Activated T-cell treated with anti-CD3 and anti-CD28 coated beads for 4 hours (primary cell): ENCODE measurements at places on chromosomes 3 and 15.

- DNase-seq, result peak; percentile 58
These were observed 50.3 kb downstream of the LHFPL4 start for GRCh38 chr3:9503283-9503682.

DNA sequence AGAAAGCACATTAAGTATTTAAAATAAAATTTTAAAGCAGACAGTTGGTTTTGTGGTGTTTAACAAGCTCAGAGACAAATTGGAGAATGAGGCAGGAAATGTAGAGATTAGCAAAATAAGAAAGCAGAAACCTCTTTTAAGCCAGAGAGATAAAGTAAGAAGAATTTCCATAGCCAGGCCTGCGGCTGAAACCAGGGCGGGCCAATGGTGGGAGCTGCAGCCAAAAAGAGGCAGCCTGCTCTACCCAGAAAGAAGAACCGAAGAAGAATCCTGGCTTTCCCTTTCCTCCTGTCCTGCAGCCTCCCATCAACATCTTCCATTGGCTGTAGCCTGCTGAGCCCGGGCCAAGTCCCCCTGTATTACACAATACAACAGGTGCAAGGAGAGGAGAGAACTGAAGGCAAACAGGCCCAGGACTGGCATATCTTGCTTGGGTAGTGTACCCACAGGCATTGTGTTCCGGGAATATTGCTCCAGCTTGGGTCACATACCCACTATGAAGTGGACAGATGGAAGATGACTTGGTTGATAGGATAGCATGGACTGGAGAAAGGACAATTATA, 11.5 kb upstream of the TFG start:
- DNase-seq, result no peak

- DNase-seq, result no peak
These were observed 525.5 kb upstream of the RGMA start for GRCh38 chr15:93614386-93615104.

GRCh38 chr3:43503067-43503728, 118.6 kb downstream of the ANO10 start:
- DNase-seq, result no peak

DNA sequence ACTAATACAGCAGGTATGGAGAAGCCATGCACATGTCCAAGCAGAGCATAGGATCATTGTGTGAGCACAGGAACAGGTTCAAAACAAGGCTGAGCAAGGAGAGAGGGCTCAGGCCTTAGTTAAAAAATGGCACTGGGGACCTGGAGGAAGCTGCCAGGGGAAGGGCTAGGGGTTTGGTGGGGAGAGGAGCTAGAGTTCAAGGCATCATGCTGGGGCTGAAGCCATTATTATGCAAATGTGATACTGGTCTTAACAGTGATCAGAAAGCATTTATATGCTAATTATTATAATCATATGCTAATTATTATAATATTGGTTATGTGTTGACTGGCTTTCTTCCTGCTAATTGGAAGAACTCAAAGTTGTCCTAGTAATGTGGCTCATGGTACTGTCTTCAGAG, 546.0 kb upstream of the CFAP20DC start:
- no peak for DNase-seq

DNA sequence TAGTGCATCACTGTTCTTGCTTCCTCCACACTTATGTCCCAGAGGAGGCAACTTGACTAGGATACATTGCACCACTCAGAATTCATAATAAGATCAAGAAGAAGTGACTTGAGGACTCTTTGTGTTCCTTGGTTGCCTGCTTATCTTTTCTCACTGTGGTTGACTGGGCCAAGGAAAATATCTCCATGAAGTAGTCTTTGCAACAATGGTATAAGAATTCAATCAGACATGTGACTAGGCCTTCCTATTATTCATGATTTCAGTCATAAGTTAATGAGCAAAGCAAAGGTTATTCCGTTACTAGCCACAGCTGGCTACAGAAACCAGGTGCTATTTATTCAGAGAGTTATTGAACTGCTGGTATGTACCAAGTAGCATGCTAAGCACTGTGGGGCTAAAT, 359.3 kb downstream of the RORA start:
- DNase-seq, result no peak

DNA sequence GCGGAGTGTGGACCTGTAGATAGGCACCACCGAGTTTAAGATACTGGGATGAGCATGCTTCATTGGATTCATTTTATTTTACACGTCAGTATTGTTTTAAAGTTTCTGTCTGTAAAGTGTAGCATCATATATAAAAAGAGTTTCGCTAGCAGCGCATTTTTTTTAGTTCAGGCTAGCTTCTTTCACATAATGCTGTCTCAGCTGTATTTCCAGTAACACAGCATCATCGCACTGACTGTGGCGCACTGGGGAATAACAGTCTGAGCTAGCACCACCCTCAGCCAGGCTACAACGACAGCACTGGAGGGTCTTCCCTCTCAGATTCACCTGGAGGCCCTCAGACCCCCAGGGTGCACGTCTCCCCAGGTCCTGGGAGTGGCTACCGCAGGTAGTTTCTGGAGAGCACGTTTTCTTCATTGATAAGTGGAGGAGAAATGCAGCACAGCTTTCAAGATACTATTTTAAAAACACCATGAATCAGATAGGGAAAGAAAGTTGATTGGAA, 29.5 kb downstream of the SYNM start:
- no peak for DNase-seq

- DNase-seq, result no peak
These were observed 13.8 kb upstream of the TEX264 start for GRCh38 chr3:51657234-51657633.

- no peak for DNase-seq
These were observed 109.9 kb upstream of the GAP43 start for GRCh38 chr3:115513416-115513800.

DNA sequence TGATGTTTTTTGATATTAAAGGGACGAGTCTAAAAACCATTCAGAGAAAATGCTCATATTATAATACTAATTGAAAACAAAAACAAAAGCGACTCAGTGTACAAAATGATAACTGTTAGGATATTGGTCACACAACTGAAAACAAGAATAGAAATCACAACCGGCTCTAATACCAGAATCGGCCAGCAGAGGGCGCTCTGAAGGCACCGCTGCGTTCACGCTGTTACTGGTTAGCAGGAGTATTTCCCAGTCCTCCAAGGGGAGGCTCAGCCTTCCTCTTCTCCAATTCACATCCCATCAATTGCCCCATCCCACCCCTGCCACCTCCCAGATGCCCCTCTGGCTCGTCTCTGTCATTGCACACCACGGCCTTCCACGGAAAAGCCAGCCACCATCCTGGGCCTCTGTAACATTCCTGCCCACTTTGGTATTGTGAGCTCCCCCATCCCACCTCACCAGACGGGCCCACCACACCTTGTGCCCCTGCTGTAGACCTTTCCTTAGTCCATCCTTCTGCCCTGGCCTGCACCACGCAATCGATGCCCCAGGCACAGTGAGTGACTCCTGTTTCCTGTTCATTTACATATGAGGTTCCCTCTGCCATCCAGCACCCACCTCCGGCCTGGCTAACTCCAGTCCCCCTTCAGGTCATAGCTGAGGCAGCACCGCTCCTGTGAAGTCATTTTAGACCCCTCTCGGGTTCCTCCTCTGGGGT, 8.5 kb downstream of the FAM107A start:
- DNase-seq, result peak; percentile 64

GRCh38 chr3:184272269-184272668, 3.6 kb upstream of the ECE2 start:
- no peak for DNase-seq

DNA sequence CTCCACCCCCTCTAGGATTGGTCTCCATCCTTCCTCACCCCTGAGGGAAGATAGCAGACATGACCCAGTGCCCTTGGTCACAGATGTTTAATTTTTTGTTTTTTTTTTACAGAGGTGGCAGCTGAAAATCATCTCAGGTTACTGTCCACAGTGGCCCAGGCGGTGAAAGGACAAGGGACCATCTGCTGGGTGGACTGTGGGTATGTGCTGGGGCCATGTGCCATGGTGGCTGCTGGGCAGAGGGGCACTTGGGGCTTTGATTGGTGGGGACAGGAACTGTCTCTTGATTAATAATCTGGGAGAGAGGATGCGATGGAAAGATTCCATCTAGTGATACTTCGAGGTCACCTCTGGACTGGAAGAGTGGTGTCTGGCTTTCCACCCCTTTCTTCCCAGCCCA, 25.4 kb downstream of the PDIA5 start:
- DNase-seq, result no peak

DNA sequence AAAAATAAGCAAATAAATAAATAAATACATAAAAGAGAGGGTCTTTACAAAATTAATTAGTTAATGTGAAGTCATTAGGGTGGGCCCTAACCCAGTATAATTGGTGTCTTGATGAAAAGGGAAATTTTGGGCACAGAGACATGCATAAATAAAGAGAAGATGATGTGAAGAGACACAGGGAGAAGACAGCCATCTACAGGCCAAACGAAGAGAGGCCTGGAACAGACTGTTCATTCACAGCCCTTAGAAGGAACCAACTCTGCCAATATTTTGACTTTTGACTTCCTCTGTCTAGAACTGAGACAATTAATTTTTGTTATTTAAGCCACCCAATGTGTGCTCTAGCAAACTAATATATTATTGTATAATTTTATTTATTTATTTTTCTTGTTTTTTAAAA, 29.6 kb upstream of the SELENOK start:
- DNase-seq, result no peak

- DNase-seq, result no peak
These were observed 31.8 kb upstream of the HES1 start for GRCh38 chr3:194103983-194104751.

DNA sequence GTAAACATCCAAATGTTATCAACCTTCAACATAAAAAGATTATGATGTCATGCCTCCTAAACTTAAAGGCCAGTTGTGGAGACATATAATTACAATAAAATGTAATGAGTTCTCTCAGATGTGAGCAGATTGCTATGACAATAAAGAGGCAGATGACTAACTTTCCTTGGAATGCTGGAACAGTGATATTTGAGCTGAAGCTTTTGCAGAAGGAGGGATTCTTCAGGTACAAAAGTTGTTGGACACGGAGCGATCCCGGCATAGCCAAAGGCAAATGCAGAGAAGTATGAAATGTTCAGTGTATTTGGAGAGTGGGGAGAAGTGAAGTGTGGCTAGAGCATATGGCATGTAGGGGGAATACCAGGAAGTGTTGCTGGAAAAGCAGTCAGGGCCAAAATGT, 520.1 kb downstream of the FGF12 start:
- DNase-seq, result no peak

DNA sequence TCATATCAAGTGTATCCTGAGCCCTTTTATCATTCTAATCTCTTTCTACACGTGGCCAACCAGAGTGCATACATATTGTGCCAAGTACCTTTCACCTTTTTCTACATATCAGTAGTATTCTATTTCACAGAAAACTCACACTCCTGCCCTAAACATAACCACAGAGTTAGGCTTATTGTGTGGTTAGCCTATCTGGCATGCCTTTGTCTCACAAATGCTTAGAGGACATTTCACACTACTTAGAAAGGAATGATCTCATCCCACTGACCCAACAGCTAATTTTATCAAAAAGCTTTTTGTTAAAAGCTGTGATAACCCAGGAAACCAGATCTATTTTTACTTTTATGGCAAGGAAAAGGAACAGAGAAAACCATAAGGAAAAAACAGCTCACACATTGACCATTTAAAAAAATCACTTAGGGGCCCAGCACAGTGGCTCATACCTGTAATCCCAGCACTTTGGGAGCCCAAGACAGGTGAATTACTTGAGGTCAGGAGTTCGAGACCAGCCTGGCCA, 17.8 kb upstream of the MAP4 start:
- no peak for DNase-seq

GRCh38 chr3:139283301-139283700, 60.5 kb upstream of the MRPS22 start:
- no peak for DNase-seq

GRCh38 chr15:66505430-66505811, 295 bp downstream of the ZWILCH start:
- DNase-seq, result no peak

DNA sequence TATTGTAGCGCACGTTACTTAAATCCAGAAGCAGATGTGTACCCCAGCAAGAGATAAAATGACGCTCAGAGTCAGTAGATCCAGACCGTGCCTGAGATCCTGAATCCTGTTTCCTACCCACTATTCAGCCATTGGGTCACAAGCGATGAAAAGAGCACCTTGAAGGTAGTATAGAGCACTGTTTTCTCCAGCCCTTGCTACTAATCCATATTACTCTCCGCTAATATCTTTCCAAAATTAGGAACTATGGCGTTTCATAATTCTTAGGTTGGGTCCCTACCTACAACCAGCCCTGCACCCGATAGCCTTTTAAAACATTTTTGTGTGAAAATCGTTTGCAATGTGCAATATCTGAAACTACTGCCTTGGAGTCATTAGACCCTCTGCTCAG, 596 bp downstream of the BTD start:
- no peak for DNase-seq

GRCh38 chr3:32323604-32324003, 68.0 kb upstream of the CMTM7 start:
- no peak for DNase-seq

DNA sequence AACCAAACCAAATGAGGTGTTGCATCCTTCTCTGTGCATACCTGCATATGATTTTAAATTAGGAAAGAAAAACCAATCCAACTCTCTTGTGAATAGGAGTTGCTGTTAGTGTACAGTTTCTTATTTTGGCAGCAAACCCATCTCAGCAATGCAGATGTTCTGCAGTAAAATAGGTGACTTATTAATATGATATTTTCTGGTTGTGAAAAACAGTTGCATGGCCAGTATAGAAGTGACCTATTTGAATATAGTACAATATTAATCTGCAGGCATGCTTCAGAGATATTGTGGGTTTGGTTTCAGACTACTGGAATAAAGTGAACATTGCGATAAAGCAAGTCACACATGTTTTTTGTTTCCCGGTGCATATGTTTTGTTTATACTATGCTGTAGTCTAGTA, 42.2 kb downstream of the AKAP13 start:
- DNase-seq, result no peak

DNA sequence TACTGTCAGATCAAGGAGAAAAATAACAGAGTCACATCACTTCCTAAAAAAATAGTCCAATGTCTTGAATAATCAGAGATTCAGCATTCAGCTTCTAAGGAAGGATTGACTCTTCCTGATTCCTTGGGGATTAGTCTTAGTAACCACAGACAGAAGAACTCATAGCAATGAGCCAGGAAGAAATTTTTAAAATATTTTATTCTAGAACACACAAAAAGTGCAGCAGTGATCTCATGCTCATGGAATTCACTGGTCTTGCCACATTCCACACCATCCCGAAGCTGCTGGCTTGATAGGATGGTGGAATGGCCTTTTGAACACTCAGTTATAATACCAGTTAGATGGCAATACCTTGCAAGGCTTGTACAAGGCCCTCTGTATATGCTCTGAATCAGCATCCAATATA, 43.0 kb upstream of the ABI3BP start:
- DNase-seq, result no peak

DNA sequence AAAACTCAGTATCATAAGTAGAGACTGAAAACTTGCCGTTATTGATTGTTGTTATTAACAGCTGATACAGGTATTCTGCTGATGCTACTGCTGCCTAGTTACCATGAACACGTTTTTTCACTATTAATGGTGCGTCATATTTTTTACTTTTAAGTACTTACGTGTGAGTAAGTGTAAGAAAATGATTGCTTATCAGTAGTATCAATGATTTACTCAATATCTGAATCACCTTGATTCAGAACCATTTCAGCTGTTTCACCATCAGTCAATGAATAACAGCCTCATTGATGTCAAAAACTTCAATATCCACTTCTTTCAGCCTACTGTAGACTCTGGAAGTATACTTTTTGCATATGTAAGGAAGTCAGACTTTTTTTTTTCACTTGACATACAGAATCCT, 4.7 kb downstream of the CCR8 start:
- DNase-seq, result no peak
